ENCODE measurements at places on chromosomes 11 and 22.

DNA sequence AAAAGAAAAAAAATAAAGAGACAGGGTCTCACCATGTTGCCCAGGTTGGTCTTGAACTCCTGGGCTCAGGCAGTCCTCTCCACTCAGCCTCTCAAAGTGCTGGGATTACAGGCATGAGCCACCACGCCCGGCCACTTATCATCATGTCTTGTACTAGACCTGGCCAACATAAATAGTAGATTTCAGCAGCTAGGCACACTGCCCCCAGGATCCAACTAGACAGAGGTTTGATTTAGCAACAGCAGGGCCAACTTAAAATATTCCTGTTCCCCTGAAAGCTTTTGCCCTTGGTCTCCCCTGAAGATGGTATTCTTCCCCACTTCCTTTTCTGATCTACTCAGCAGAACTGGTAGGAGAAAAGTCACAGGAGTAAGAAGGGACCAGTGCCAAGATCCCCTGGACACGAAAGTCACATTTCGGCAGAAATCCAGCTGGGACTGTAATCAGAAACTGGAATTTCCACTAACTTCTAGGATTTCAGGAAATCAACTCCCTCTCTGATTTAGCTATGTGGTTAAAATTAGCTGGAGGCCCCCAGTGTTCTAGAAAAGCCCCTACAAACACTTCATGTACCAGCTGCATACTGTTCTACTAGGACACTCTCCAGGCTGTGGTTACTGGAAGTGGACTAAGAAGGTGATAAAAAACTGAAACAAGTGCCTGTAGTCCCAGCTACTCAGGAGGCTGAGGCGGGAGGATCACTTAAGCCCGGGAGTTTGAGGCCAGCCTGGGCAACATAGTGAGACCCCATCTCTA is 8.9 kb upstream of the PPP2R1B start:
- no peaks in the 10 kb centered on the region for H3K36me3 ChIP-seq
- no peak overlapping the region for H3K27ac ChIP-seq
- no peak for DNase-seq
- H3K27me3 ChIP-seq, result no peaks in the 10 kb centered on the region
- no peak overlapping the region for H3K4me3 ChIP-seq

GRCh38 chr11:30683176-30683575 is 97.0 kb upstream of the MPPED2 start:
- no peaks in the 10 kb centered on the region for H3K4me1 ChIP-seq
- no peak for DNase-seq
- no peaks in the 10 kb centered on the region for H3K27me3 ChIP-seq
- H3K36me3 ChIP-seq, result no peaks in the 10 kb centered on the region

DNA sequence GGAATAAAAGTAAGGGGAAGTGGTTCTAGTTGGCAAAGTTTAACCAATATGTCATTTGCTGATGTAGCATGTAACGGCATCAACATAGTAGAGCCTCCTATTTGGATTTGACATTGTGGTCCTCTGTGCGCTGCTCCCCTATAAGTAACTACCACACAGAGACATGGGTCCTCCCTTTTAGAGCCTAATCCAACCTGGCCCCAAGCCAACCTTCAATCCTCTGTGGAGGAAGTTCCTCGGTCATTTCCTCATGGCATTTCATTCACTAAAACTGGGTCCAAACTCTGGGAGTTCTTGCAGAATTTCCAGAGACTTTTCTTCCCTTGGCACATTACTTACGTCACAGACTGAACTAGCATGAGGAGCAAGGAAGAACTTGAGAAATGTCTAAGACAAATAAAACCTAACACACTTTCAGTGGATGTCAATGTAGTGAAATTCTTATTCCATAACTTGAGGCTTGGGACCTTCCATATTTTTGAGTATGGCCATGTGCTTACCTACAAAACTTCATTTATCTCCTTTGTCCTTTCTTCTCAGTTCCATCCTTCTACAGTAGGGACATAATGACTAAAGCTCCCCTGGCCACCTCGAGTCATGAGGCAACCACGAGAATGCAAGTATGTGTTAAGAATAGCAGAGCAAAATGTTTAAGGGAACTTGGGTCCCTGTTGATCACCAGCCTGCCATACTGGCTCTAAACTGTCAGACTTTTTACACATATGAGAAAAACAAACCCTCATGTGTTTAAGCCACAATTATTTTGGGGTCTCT is 34.7 kb downstream of the MMP20 start:
- no peak overlapping the region for H3K4me3 ChIP-seq
- no peaks in the 10 kb centered on the region for H3K4me1 ChIP-seq
- no peaks in the 10 kb centered on the region for H3K27me3 ChIP-seq
- no peak for DNase-seq
- H3K27ac ChIP-seq, result no peak overlapping the region
- no peaks in the 10 kb centered on the region for H3K36me3 ChIP-seq

GRCh38 chr22:45540122-45540521 is 37.4 kb downstream of the FBLN1 start:
- peaks cover 86% of the 10 kb centered on the region for H3K36me3 ChIP-seq
- peaks cover 20% of the 10 kb centered on the region for H3K4me1 ChIP-seq
- H3K27me3 ChIP-seq, result no peaks in the 10 kb centered on the region
- no peak overlapping the region for H3K4me3 ChIP-seq

- H3K4me1 ChIP-seq, result peaks cover 4% of the 10 kb centered on the region
- H3K27ac ChIP-seq, result peak overlapping the region; percentile 91
- peaks cover 24% of the 10 kb centered on the region for H3K36me3 ChIP-seq
- no peaks in the 10 kb centered on the region for H3K27me3 ChIP-seq
Measured at GRCh38 chr22:17705951-17706900, 67.7 kb downstream of the BCL2L13 start.

- no peaks in the 10 kb centered on the region for H3K27me3 ChIP-seq
- no peak overlapping the region for H3K27ac ChIP-seq
- DNase-seq, result no peak
Measured at GRCh38 chr22:34760276-34761008, 305.5 kb upstream of the ISX start.

GRCh38 chr11:132357811-132358572 is 987.6 kb downstream of the NTM start:
- no peaks in the 10 kb centered on the region for H3K4me1 ChIP-seq
- peaks cover 31% of the 10 kb centered on the region for H3K27me3 ChIP-seq
- DNase-seq, result no peak
- no peaks in the 10 kb centered on the region for H3K36me3 ChIP-seq
- H3K4me3 ChIP-seq, result no peak overlapping the region
- H3K27ac ChIP-seq, result no peak overlapping the region

DNA sequence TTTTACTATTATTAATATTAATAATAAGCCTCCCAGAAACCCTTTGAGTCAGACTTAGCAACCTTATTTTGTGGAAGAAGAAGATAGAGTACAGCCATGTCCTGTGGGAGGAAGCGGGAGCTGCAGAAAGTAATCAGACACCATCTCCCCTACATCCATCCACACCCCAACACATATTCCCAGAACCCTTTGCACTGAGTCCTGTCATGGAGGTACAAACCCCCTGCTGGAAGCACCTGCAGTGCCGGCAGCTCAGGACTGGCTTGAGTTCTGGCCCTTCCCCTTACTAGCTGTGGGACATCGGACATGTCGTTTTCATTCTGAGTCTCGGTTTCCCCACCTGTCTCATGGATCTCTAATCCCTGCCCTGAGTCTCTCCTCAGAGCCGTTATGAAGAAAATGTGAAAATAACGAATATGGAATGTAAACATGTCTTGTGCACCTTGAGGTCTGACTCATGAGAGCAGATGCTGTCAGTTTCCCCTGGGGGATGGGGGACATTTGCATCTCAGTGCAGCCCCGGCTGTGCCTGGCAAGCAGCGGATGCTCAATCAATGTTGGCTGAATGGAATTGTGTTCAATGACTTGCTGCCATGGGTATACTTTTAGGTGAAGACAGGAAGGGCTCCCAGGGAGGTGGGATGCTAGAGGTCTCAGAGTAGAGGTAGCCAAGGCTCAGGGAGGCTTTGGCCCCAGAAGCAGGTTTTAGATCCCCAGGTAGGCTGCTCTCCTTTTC is 45.4 kb downstream of the TP53I11 start:
- DNase-seq, result no peak
- no peak overlapping the region for H3K4me3 ChIP-seq
- H3K27me3 ChIP-seq, result peaks cover 59% of the 10 kb centered on the region
- no peak overlapping the region for H3K27ac ChIP-seq
- H3K4me1 ChIP-seq, result peaks cover 2% of the 10 kb centered on the region
- no peaks in the 10 kb centered on the region for H3K36me3 ChIP-seq

DNA sequence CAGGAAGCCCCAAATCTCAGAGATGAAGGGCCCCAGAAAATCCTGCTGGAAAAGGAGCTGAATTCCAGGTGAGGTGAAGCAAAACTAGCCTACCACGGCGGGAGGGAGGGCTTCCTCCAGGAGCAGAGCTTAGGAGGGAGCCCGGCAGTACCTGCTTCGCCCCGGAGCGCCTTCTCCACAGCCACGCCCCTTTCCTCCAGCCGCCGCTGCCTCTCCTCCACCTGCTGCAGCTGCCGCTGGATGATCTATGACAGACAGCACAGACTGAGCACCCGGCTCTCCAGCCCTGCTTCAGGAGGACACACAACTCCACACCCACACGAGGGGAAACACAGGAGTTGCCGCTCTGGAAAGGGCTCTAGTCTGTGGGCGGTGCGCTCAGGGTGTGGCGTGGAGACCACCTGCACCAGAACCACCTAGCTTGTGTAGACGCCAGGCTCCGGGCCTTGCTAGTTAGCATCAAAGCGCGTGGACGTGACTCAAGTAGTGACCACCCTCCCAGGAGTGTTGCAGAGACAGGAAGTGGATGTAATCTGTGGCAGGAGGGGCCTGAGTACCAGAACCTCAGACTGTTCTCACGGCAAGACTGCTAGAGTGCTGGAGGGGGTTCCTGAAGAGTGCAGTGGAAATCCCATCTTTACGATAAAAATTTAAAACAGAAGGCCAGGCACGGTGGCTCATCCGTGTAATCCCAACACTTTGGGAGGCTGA is 34.6 kb upstream of the BID start:
- no peaks in the 10 kb centered on the region for H3K27me3 ChIP-seq
- peak; percentile 49 for DNase-seq
- H3K27ac ChIP-seq, result peak overlapping the region; percentile 88
- H3K36me3 ChIP-seq, result peaks cover 84% of the 10 kb centered on the region
- no peak overlapping the region for H3K4me3 ChIP-seq
- peaks cover 31% of the 10 kb centered on the region for H3K4me1 ChIP-seq

- no peaks in the 10 kb centered on the region for H3K4me1 ChIP-seq
- no peak overlapping the region for H3K4me3 ChIP-seq
- no peak overlapping the region for H3K27ac ChIP-seq
- H3K27me3 ChIP-seq, result no peaks in the 10 kb centered on the region
- H3K36me3 ChIP-seq, result no peaks in the 10 kb centered on the region
- peak; percentile 80 for DNase-seq
Measured at GRCh38 chr22:31148953-31149627, 8.8 kb upstream of the PLA2G3 start.

DNA sequence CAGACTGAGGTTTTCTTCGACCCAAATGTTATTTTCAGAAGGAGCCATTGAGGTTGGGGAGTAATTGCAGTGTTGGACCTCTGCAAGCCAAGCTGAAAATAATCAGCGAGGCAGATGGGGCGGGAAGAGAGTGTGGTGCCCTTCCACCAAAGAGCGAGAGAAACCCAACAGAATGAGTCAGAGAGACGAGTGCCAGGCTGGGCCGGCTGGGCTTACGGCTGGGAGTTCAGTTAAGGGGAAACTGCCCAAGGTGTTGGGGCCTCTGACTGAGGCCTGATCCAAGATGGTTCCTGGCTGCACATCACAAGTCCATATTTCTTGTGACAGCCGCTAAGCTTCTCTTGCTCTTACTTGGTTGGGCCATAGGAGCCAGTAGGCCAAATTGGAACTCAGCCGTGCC is 30.4 kb upstream of the CREB3L1 start:
- H3K27me3 ChIP-seq, result no peaks in the 10 kb centered on the region
- no peak overlapping the region for H3K4me3 ChIP-seq
- no peak overlapping the region for H3K27ac ChIP-seq

DNA sequence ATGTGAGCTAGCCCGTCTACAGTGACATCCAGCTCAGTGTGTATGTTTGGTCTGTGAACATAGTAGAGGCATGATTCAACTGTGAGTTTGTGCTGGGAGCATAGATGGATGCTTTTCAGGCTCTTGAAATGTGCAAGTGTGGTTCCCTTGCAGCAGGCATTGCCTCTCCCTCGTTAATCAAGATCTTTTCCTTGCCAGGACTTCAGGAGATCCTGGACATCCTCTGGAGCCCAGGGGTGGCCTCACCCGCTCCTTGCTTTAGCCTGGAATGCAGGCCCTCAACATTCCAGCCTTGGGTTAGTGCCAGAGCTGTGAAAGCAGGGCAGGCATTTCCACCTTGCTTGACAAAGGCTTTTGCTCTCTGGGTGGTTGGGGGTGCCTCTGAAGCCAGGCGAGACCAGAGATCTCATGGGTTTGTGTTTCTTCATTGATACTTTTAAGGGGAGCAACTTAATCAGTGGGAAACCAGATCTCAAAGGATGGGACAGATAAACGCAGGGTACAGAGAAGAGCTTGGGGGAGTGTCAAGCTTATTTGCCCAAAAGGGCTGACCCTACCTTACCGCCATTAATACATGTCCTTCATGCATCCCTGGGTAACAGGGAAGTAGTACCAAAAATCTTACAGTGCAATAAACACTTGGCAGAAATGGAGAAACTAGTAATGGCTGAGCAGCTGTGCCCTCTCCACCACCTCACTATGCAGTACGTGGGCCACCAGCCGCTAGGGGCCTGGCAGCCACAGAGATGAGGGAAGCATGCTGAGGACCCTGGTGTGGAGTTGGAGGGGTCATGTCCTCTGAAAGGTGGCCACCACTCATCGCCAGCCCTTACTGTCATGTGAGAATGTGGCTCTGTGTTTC is 72.1 kb downstream of the PTPRJ start:
- peak overlapping the region; percentile 81 for H3K27ac ChIP-seq
- peak; percentile 65 for DNase-seq
- H3K4me3 ChIP-seq, result no peak overlapping the region
- peaks cover 44% of the 10 kb centered on the region for H3K4me1 ChIP-seq

DNA sequence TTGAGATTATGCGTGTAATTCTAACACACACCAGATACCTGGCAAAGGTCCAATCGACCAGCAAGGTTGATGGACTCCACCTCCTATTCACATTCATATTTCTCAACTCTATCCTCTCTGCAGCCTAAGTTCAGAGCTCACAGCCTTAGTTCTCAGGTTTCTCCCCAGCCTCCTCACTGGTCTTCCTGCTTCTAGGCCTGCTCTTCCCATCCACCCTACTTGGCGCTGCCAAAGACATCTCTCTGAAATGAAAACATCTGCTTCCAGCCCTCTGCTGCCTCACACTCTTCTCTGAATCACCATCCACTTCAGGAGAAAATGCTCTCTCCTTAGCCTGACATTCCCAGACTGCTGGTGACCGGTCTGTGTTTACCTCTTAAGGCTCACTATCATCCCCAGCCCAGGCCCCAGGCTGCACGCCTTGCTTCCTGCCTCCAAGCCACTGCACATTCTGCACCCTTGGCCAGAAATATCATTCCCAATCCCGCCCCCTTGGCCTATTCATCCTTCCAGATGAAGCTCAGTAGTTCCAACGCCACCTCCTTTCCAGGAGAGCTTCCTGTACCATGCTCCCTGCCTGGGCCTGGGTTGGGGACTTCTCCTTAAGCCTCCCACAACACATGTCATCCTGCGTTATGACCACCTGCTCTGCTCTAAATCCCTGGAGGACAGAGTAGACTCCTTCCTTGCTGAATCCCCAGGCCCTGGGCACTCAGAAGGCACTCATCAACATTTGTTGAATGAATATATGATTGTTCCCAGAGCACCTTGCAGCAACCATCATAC is 3.5 kb downstream of the ARRB1 start:
- H3K27ac ChIP-seq, result peak overlapping the region; percentile 46
- no peak overlapping the region for H3K4me3 ChIP-seq
- H3K27me3 ChIP-seq, result no peaks in the 10 kb centered on the region
- H3K4me1 ChIP-seq, result peaks cover 54% of the 10 kb centered on the region
- H3K36me3 ChIP-seq, result no peaks in the 10 kb centered on the region
- DNase-seq, result peak; percentile 98
